ENCODE measurements at places on chromosomes 16 and 17. TPM values are rescaled to one million over a fixed set of nuclear protein-coding genes. Genes with fewer than 3 reads are reported as not detected.

Gene NOTUM
- not detected for total RNA-seq

Gene LIG3
- 58.4 TPM for total RNA-seq

Gene TIMP2
- 14.2 TPM for total RNA-seq

Gene NATD1
- 1.0 TPM for total RNA-seq

Gene HIGD1B
- not detected for total RNA-seq

Data from nasal cavity respiratory epithelium epithelial cell of viscerocranial mucosa (primary cell).